ENCODE measurements at places on chromosomes 6 and 20. TPM values are rescaled to one million over a fixed set of nuclear protein-coding genes. Genes with fewer than 3 reads are reported as not detected.

Gene MAPK13
- 46.9 TPM for total RNA-seq

Gene WFDC10B
- not detected for total RNA-seq

Gene BEND6
- not detected for total RNA-seq

Gene SPDEF
- not detected for total RNA-seq

Gene GJA10
- not detected for total RNA-seq

Gene CHRNA4
- not detected for total RNA-seq

Gene CAPN11
- not detected for total RNA-seq

Gene HLA-DQA2
- not detected for total RNA-seq

Gene SDC4
- 5.6 TPM for total RNA-seq

Gene SUMO4
- total RNA-seq, result 8.5 TPM

Gene SOBP
- not detected for total RNA-seq

Gene GPX5
- not detected for total RNA-seq

All from activated naive CD4-positive, alpha-beta T cell treated with anti-CD3 and anti-CD28 coated beads, Interleukin-2, amount 10 ng/mL, durations not matched to agents 5 hours and 36 hours (primary cell).